ENCODE measurements at places on chromosomes 3 and 15. TPM values are rescaled to one million over a fixed set of nuclear protein-coding genes. Genes with fewer than 3 reads are reported as not detected.

- DNase-seq = no peak
Measured at GRCh38 chr15:44790215-44790614, 53.9 kb downstream of the TRIM69 start.

GRCh38 chr15:37134244-37134643, 33.9 kb upstream of the MEIS2 start:
- DNase-seq = no peak

DNA sequence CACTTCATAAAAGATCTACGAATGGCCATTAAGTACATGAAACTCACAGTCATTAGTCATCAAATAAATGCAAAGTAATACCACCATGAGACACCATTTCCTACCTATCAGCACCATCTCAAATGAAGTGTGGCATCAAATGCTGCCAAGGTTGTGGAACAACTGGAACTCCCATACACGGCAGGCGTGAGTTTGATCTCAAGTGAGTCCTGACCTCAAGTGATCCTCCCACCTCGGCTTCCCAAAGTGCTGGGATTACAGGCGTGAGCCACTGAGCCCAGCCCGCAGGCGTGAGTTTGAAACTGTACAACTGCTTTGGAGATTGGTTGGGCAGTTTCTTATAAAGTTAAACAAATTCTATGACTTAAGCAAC, 28.8 kb upstream of the HDAC11 start:
- DNase-seq = no peak

DNA sequence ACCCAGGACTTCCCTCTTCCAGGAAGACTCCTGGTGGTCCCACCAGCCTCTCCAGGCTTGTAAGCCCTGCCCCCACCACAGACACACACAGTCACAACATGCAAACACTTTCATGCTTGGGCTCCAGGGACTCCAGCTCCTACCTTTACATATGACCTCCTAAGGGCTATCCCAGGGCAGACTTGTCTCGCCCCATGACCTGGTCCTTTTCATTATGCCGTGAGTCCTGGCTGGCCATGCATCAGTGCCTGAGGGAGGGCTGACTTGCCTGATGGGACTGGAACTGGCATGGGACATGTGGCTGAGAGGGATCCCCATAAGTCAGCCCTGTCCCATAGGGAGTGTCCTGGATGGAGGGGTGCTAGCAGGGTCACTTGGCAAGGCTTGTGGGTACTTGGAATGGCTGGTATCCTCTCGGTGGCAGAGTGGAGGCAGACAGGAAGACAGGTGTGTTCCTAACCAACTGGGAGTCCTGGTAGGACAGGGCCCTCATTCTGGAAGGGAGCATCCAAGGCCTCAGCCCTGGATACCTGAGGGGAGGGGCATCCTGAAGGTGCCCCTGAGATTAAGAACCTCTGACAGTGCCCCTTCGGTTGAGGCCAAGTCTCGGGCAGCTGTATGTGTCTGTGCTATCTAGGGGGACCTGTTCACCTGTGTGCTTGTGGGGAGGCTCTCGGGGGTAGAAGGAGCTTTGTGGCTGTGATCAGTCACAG, 540 bp upstream of the HHATL start:
- DNase-seq = no peak

- no peak for DNase-seq
Measured at GRCh38 chr3:12188681-12189287, 30.1 kb upstream of the TIMP4 start.

GRCh38 chr3:65669163-65669875, 369.4 kb downstream of the MAGI1 start:
- DNase-seq = no peak

- DNase-seq = no peak
Measured at GRCh38 chr3:98557324-98558010, 25.7 kb downstream of the GPR15 start.

- DNase-seq = no peak
Measured at GRCh38 chr3:20747741-20748140, 561.7 kb upstream of the SGO1 start.

- DNase-seq = no peak
Measured at GRCh38 chr15:65401611-65402240, 21.0 kb downstream of the IGDCC4 start.

- DNase-seq = no peak
Measured at GRCh38 chr3:113079218-113079961, 88.6 kb downstream of the GTPBP8 start.

- no peak for DNase-seq
Measured at GRCh38 chr15:50137330-50137761, 18.3 kb upstream of the ATP8B4 start.

DNA sequence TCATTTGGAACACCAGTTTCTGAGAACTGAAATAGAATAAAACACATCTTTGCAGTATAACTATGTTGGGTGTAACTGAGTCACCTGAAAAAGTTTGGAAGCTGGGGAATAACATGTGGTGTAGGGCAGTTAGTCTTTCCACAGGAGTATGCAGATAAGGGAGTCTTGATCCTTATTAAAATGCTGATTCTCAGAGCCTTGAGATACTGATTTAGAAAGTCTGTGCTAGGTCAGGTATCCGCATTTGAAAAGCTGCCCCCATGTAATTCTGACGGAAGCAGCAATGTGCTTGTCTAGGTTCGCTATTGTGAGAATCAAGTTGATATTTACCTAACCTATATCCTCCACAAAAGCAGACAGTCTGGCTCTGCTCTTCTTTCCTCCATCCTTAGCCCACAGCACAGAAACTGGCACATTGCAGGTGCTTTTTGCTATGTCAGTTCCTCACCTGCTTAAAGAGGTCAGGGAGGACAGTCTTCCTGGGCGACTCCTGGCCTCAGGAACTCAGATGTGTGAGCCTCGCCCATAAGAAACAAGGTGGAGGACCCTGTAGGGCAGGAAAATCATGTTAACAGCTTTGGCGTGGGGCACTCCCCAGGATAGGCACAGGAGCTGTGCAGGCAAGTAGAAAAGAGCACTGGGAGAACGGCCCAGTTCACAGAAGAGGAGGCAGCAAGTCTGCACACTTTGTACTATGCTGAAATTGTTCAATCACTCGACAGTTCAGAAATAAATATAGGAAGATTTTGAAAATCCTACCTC, 27.6 kb upstream of the SRPRB start:
- no peak for DNase-seq

GRCh38 chr3:127135241-127136023, 57.5 kb upstream of the PRR23E start:
- no peak for DNase-seq

DNA sequence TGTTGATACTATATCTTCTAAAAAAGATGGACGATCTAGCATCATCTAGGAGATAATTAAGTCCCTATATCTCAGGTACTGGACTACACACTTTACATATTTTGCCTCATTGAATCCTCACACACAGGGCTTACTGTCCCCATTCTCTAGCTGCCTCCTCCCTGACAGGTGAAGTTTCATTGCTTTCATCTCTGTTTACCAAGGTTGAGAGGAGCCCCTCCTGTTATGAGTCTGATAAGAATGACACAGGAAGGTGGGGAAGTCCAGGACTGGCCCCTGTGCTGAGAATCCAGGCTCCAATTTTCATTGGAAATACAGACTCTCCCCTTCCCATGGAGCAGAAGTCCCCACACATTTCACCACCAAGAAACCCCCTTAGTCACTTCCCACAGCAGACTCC, 105.2 kb downstream of the XXYLT1 start:
- no peak for DNase-seq

DNA sequence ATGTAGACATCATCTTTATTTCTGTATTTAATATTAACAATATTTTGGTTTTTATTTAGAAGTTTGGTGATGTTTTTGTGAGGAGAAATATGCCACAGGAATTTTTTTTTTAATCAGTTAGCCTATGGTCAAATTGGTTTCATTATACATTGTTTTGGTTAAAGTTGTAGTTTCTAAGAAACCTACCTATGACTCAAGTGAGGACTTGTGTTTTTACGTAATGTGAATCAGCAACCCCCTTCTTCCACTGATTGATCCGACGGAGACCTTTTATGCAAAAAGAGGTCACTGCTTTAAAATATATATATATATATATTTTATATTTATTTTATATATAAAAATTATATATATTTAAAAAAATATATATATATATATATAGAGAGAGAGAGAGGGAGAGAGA, 698.1 kb downstream of the FHIT start:
- DNase-seq = no peak

DNA sequence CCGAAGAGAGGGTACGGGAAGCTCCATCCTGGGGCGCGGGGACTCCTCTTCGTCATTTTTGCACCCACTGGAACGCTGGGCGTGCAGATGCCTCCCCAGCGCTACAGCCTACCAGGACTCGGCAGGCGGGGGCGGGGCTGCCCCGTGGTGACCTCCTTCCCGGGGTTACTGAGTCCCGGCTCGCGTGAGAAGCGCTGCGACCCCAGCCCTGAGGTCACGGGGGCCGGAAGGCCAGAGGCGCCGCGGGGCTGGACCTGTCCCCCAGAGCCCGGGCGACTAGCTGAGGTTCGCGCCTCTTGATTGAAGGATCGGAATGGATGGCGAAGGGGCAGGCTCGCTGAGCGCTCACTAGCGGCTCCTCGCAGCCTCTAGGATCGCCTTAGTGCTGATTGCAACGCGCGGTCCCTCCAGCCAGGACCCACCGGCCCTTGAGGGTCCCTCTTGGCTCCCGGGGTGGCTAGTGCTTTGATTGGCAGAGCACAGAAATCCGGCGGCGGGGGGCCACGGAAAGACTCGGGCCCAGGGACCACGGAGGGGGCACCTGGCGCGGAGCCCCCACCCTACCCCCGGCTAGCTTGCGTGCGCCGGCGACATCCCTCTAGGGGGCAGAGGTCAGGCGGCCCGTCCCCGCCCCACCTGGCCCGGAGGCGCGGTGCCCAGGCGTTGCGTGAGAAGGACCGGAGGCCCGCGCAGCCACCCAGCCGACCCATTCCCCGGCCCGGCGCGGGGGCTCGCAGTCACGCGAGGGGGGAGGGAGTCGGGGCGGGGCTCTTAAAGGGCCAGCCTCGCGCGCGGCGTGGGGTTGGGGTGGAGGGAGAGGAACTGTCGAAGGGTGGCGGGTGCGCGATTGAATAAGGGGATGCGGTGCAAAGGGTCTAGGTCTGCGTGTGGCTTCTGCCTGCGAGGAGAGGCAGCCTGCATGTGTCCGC, 781 bp upstream of the CYP1A1 start:
- peak; percentile 21 for DNase-seq

- no peak for DNase-seq
Measured at GRCh38 chr3:135915206-135915605, 50.3 kb upstream of the PPP2R3A start.

GRCh38 chr15:48400086-48400485, 68.9 kb downstream of the DUT start:
- DNase-seq = no peak

DNA sequence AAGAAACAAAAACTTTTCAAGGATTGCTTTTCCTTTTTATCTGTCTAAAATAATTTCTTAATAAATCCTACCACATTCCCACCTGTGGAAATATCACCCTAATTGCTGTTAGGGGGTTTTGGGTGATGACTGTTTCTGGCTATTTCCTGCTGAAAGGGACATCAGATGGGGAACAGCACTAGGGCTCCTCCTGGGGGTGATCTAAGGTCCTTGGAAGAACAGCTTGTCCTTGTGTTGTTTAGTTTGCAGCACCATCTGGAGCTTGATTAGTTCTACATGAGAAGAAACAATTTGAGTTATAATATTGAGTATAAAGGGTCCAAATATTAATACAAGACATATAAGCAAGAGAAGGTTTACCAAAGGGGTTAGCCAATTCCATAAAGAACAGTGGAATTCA, 18.7 kb downstream of the OR5H15 start:
- no peak for DNase-seq

- DNase-seq = no peak
Measured at GRCh38 chr3:101085752-101086151, 92.5 kb upstream of the ABI3BP start.

DNA sequence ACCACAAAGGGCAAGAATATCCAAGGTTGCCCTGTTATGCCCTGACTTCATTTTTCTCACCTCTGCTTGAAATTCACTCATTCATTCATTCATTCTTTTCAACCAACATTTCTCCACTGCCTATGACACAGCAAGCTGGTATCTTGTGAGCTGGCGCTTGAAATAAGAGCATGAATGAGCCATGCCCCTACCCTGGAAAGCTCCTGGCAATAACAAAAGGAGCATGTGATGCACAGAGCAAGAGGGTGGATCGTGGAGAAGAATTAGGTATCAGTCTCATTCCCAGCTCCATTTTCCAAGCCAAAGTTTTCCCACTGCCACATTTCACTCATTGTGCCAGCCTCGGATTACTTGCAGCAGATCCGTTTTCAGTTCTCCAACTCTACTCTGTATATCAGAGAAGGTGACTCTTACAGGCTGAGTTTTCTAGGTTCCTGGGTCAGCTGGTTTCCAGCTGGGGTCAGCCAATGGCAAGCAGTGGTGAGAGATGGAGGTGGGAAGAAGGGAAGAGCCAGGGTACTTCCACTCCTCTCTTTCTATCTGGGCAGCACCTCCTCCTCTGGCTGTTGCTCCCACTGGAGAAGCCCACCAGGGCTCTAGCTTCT, 144.8 kb downstream of the SUCLG2 start:
- no peak for DNase-seq

DNA sequence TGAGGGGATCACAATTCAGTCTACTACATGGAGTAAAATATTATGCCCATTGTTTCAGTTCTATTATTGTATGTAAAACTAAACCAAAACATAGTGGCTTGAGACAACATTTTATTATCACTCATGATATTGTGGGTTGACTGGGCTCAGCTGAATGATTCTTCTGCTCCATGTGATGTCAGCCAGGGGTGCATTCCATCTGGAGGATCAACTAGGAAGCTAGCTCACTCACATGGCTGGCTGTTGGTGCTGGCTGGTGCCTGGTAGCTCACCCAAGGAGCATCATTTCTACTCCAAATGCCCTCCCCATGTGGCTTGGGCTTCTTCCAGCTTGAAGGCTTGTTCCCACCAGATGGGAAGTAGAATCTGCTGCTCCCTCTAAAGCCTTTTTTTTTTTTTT, 51.8 kb upstream of the CLRN1 start:
- no peak for DNase-seq

GRCh38 chr15:74540161-74540760, 759 bp upstream of the ARID3B start:
- no peak for DNase-seq

Gene CHDH
- 1.4 TPM for polyA plus RNA-seq

Gene MYL3
- polyA plus RNA-seq = not detected

Gene PLA2G4E
- polyA plus RNA-seq = not detected

Gene PLSCR2
- not detected for polyA plus RNA-seq

Gene DHX36
- 11.8 TPM for polyA plus RNA-seq

Gene NEK11
- polyA plus RNA-seq = 2.8 TPM

Gene LRRC34
- not detected for polyA plus RNA-seq

Gene ZNF660
- polyA plus RNA-seq = not detected

Gene UROC1
- polyA plus RNA-seq = not detected

Gene MYO1E
- 1.6 TPM for polyA plus RNA-seq

Gene GPR27
- 0.81 TPM for polyA plus RNA-seq

Gene RASGRP1
- polyA plus RNA-seq = 87.7 TPM

All from CD4-positive, CD25-positive, alpha-beta regulatory T cell (primary cell).